Cardiac fibroblast (primary cell): ENCODE measurements at places on chromosomes 5 and 9.
A peak's percentile ranks its signal among the peaks of the same experiment; 100 is the strongest.

- no peak for DNase-seq
Observed at GRCh38 chr9:29297592-29297991, 1724.3 kb upstream of the C9orf72 start.

DNA sequence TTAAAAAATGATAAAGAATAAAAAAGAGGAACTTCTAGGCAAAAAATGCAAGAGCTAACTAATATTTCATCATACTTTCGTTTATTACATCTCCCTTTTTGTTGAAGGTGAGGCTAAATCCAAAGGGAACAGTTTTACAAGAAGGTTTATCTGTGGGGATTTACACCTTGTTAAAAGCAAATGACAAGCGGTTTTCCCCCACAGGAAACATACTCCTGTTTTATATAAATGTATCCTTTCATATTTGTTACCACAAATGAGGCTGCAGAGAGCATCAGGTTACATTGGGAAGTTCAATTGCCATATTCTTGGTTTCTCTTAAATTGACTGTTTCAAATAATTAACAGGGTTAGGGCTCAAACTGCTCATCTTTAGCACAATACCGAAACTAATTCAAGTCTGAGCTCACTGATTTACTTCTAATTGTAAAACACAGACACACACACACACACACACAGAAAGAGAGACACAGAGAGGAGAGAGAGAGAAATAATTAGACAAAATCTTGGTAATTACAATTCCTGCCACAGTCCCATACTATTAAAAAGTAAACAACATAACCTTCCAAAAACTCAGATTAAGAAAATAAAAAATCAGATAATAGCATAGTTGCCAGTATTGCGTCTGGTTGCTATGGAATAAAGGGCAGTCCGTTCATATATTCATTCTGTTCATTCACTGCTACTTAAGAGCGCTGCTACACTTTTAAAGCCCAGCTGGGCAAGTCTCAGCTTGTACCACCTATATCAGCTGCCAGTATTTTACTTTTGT lies 17.1 kb downstream of the RFX3 start:
- peak; percentile 12 for DNase-seq

DNA sequence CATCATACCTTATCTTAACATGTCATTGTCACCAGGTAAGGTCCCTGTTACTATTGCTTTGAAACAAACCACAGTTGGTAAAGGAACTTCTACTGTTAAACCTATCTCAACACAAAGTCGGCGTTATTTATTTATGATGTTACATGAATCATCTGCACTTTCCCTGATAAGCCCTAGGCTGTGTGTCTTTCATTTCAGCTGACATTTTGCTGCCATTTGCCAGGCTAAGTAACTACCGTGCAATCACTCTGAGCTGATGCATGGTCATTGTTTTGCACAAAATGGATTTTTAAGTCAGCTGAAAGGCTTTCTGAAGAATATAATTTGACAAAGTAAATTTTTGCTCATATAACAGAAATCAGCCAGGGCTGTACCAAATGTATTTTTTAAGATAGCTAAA lies 546.5 kb downstream of the ZNF608 start:
- peak; percentile 1 for DNase-seq

DNA sequence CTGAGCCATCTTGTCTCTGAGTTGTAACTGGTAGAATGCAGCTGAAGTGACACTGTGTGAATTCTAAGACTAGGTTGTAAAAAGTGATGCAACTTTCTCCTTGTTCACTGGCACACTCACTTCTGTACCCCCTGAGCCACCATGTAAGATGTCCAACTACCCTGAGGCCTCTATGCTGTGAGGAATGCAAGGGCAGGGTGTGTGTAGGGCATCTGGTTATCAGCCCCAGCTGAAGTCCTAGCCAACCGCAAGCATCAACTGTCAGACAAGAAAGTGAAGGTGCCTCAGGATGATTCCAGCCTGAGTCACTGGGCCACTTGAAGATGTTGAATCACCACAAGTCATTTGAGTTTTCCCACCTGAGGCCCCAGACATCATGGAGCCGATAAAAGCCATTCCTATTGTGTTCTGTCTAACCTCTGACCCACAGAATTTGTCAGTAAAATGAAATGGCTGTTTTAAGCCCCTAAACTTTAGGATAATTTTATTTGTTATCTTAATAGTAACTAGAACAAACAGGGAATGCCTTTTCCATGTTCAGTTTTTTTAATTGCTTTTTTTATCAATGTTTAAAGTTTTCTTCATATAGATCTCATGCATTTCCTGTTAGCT lies 18.7 kb upstream of the RHOBTB3 start:
- DNase-seq, result peak; percentile 65

DNA sequence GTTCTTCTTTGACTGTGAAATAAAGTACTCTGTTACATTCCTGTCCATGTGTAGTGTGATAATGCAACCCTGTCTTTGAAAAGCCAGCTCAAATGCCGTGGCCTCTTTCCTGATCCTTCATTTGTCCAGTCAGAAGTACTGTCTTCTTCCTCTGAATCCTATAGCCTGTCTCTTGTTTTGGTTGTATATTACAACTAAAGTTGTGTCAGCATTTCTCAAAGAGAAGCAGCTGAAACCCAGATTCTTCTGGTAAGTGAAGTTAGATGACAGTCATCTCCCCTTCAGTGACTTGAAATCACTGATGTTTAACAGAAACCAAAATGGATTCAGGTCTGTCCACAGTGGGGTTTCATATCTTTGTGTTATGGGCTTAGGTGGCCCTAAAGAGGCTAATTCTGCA lies 196.2 kb downstream of the PCSK1 start:
- no peak for DNase-seq

DNA sequence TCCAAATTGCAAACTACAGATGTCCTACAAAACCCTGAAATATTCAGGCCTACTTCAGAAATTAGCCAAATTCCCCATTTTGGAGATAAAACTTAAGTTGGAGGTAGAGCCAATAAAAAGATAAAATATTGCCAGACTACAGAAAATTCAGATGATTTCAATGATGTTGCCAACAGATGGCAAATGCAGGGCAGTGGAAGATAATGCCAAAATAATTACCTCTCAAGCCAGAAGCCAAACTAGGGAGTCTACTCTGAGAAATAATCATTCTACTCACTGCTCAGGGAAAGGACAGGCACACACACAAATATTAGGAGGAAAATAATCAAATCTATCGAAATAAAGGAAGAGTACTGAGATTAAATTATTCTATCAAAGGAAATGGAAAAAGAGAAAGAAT lies 347.5 kb upstream of the CCNG1 start:
- DNase-seq, result no peak

DNA sequence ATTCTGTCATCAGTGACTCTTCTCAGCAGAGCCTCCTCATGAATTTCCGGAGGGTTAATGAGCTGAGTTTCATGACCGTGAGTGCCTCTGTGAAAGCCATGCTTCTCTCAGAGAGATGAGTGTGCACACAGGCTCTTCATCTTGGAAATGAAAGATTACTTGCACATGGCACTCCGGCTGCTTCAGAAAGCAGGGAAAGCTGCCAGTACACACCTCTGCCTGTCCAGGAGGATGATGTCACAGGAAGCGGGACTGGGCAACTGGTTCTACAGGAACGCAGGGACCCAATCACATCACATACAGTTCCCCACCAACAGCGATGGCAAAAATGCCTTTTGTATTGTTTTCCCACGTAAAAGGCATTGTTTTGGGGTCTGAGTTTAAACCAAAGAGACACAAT lies 286.0 kb upstream of the DAP start:
- DNase-seq, result no peak

DNA sequence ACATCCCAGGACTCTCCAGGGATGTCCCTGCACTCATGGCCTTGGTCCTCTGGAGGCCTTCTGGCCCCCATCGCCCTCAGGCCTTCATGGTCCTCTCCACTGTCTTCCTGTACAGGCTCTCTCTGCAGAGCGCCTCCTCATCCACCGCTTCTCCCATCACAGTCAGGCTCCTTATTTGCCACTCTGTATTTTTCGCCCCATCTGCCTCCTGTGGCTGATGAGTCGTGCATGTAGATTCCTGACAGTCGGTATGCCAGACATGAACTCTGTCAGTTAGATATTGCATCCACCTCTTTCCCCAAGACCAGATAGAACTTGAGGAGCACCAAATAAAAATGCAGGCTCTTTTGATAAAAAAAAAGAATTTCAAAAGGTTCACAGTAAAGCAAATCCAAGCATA lies 362.8 kb downstream of the IRX1 start:
- DNase-seq, result no peak

DNA sequence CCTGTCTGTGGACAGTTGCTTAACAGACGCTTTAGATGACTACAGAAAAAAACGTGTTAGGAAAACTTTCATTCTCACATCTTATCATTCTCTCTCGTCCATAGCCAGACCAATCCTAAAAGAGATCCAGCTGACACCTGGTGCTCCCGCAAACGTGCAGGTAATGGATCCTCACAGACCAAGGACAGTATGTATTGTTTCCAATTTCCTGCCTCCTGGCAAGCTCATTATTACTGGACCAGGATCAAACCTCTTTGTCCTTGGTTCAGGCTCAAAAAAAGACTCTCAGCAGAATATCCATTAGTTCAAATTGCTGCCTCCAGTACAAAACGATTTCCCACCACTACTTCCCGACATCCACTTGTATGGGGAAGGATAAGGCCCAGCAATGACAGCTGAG lies 62.4 kb downstream of the SERINC5 start:
- no peak for DNase-seq

DNA sequence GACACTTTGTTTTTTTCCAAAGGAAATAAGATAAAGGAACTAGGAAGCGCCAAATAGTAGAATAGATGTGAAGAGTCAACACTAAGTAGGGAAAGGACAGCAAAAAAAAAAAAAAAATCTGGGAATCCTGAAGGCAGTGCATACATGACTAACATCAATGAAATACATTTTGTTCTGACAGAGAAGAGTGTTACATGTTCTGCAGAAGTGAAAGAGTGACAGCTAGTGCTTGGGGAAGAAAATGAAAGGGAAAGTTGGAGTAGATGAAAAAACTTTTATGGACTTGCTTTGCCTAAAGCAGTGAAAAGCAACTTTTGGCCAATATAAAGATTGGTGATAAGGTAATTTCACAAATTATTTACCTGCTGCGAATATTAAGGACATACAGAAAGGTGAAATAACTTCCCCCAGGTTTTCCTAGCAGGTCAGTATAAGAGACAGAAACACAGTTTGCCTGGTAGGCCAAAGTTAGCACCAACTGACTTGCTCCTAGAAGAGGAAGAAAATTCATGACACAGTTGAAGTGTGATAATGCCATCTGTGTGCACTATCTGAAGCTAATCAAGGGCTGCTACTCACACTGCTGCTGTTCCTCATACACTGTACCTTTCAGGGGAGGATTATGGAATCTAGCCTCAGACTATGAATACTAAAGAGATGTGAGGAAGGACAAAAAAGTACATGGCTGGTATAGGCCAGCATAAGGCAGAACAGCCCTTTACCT lies 38.6 kb downstream of the RANBP6 start:
- DNase-seq, result peak; percentile 5

DNA sequence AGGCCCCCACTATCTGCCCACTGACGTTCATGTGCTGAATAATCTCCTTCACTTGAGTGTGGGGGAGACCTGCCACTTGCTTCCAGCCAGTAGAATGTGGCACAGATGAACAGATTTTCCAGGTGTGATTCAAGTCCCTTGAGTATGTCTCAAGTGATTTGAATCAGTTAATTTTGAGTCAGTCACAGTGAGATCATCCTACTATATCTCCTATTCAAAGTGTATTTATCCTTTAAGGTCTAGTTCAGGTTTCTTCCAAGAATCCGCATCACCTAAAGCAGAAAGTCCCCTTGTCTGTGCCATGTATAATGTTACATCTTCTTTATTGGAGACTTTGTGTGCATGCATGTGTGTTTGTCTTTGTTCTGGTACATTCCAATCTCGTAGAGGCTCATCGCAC lies 208.3 kb upstream of the DAB2 start:
- no peak for DNase-seq

DNA sequence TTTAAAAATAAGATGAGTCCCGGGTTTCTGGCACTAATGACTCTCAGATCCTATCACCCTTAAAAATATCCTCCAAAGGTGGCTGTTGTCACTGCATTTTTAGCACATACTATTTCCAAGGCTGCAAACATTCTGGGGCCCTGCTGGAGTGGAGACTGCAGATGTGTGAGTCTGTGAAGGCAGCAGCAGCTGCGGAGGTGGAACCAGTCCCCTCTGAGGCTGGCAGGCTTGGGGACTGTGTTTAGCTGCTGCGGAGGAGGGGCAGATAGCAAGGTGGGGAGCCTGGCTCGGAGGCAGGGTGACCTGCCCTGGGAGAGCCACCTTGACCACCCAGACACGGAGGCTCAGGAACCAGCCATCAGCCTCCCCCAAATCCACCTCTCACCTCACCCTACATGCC lies 77.0 kb downstream of the C5orf15 start:
- DNase-seq, result no peak

DNA sequence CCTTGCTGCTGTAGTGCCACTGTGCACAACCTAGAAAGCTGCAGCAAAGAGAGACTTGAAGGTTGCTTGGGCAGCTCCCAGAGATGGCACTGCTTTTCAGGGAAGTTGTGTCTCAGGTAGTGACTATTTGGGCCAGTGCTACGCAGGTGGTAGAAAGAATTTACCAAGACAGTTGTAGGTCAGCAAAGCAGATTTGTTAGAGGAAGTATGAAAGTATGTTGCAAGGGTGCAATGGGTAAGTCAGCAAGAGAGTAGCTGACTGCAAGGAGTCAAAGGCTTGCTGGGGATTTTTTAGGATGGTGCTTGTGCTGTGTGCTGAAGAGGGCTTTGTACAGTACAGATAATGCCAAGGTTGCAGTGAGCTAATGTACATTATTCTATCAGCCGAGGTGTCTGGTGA lies 33.5 kb upstream of the SPARC start:
- no peak for DNase-seq

GRCh38 chr5:60366489-60366888 lies 333.5 kb downstream of the DEPDC1B start:
- DNase-seq, result no peak

GRCh38 chr9:86771941-86772634 lies 175.2 kb downstream of the GAS1 start:
- no peak for DNase-seq

DNA sequence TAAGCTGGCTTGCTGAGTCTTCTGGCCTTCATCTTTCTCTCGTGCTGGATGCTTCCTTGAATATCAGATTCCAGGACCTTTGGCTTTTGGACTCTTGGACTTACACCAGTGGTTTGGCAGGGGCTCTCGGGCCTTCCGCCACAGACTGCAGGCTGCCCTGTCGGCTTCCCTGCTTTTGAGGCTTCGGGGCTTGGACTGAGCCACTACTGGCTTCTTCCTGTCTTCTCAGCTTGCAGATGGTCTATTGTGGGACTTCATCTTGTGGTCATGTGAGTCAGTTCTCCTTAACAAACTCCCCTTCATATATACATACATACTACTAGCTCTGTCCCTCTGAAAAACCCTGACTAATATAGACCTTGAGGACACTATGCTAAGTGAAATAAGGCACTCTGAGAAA lies 78.3 kb upstream of the SSBP2 start:
- no peak for DNase-seq

DNA sequence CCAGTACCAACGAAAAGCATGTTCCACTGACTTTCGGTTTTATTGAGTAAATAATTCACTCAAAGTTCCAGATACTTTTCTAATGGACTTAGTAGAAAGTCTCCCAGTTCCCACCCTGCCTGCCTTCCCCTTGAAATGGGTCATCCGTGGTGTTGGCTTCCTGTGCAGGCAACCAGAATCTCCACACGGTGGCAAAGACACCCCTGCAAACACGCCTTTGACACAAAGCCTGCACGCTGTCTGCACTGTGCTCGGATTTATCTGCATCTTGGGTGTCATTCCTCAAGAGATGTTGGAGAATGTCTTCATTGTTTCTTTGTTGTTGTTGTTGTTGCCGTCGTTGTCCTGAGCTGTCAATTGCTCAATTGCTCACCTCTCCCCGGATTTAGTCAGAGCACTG lies 150.0 kb upstream of the IRX2 start:
- DNase-seq, result no peak
